DMS79 (cell line): ENCODE measurements at places on chromosomes 7 and 10.

DNA sequence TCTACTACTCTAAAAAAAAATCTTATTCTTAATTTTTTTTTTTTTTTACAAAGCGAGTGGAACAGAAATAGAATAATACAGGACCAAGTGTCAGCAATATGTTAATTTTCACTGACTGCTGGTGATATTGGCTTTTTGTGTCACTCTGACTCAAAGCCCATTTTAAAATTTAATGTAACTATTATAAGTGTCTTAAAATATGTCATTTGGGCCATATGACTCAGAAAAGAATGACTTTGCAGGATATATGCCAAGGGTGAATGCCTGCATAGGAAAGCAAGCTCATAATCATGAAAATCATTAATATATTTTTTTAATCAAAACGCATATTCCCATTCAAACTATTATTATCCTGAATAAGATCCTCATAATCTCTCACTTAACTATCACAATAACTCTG, 149.2 kb downstream of the GNAT3 start:
- DNase-seq, result no peak

GRCh38 chr7:35725280-35725680, 30.3 kb upstream of the HERPUD2 start:
- no peak for DNase-seq

DNA sequence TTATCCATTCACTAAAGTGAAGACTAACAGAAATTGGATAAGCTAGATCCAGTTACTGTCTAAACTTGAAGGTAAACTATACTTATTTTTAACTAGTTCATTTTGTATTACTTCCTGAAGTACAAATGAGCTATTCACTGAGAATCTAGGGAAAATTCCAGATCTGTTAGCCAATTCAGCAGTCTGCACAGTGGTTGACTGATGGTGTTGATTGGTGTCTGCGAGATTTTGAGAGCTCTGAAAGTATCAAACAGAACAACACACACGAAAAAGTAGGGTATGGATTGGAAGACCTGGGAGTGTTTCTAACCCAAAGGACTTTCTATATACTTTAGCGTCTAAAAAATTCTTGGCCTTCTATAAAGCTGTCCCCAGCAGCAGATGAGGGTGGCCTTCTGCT, 33.6 kb upstream of the AGR2 start:
- DNase-seq, result no peak

GRCh38 chr7:71746006-71746405, 614.1 kb downstream of the GALNT17 start:
- no peak for DNase-seq
